ENCODE measurements at places on chromosomes 1 and 21. TPM values are rescaled to one million over a fixed set of nuclear protein-coding genes. Genes with fewer than 3 reads are reported as not detected.

DNA sequence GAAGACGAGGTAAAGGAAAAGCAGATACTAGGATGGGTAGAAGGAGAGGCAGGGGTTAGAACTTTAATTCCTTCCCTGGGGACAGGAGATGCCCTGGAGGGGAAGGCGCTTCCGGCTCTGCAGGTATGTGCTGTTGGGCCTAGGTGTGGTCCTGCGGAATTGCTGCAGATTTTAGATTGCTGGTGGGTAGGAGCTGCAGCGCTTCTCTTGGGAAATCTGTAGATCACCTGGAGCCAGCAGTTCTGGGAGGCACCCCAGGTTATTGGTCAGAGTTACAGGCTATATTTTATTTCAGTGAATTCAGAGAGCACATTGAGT, 1.1 kb downstream of the MGST3 start:
- DNase-seq = no peak

DNA sequence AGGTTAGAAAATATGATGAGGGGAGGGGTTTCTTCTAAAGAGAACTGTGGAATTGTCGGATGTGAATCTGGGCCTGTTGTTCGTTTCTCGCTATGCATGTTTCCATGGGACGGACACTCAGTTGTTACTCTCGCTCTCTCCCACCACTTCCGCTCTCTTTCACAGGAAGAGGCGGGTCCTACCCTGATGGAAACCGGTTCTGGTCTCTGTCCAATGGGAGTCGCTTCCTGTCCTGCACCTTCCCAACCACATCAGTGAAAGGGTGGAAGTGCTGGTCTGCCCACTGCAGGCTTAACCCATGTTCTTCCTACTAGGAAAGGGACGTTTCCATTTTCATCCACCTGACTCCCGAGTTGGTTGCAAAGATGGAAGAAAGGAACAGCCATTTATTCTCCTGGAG, 119.4 kb downstream of the KCNJ15 start:
- peak; percentile 29 for DNase-seq

GRCh38 chr1:172818841-172819527, 160.1 kb downstream of the FASLG start:
- DNase-seq = peak; percentile 68

The LY9 gene
- total RNA-seq = 19.6 TPM

The PEAR1 gene
- not detected for total RNA-seq

DNA sequence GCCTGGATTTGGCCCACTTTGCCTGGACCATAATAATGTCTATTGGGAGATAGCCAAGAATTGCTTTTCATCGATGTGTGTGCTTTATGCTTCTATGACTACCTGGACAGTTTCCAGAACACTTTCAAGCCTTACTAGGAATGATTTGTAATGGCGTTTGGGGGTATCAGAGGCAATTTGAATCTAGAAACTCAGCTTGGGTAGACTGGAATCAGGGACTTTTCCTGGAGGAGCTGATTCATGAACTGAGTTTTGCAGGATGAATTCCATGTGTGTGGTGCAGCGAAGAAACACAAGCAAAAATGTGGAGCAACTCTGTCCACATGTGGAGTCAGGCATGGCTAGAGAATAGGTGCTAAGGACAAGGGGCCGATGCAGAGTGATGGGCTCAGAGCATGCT, 11.9 kb upstream of the TMEM61 start:
- DNase-seq = no peak

- peak; percentile 85 for DNase-seq
Observed at GRCh38 chr1:46285730-46286477, 17.5 kb downstream of the LRRC41 start.

GRCh38 chr1:105891308-105891707, 1165.2 kb upstream of the PRMT6 start:
- DNase-seq = no peak

GRCh38 chr1:201506092-201506491, 831 bp downstream of the CSRP1 start:
- no peak for DNase-seq

DNA sequence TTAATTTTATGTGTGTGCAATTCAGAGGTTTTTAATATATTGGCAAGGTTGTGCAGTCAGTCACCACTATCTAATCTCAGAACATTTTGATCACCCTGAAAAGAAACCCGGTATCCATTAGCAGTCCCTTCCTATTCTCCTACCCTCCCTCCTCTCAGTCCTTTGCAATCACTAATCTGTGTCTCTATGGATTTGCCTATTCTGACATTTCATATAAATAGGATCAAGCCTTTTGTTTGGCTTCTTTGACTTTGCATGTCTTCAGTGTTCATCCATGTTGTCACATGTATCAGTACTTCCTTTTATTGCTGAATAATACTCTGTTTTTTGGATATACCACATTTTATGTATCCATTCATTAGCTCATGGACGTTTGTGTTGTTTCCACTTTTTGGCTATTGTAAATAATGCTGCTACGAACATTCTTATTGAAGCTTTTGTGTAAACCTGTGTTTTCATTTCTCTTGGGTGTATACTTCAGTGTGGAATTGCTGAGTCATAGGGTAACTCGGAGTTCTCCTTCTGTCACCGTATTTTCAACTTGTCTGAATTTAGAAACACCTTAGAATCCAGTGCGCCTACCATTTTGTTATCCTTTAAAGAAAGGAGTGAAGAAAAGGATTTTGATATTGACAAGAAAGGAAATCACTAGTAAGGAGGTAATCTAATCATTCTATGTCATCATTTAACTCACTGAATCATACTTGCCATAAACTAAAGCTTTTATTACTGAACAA, 3.4 kb downstream of the CEP85 start:
- no peak for DNase-seq

- DNase-seq = no peak
Observed at GRCh38 chr1:195709821-195710220, 898.4 kb downstream of the KCNT2 start.

The GBP1 gene
- 52.8 TPM for total RNA-seq

DNA sequence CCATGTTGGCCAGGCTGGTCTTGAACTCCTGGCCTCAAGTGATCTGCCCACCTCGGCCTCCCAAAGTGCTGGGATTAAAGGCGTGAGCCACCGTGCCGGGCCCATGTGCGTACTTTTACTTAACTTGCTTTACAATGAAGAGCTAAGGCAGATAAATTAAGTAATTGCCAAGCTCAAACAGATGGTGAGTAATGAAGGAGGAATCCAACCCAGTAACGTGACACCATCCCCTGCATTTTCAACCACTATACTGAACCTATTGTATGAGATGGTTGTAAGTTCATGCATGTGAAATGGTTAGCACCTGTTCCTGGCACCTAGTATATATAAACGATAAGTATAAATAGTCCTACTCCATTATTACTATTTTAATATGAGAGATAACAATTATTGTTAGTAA, 588.0 kb upstream of the BEND5 start:
- no peak for DNase-seq

The TRAPPC3 gene
- total RNA-seq = 35.9 TPM

The TBX15 gene
- total RNA-seq = not detected

GRCh38 chr21:19048098-19048672, 644.6 kb upstream of the TMPRSS15 start:
- DNase-seq = no peak

DNA sequence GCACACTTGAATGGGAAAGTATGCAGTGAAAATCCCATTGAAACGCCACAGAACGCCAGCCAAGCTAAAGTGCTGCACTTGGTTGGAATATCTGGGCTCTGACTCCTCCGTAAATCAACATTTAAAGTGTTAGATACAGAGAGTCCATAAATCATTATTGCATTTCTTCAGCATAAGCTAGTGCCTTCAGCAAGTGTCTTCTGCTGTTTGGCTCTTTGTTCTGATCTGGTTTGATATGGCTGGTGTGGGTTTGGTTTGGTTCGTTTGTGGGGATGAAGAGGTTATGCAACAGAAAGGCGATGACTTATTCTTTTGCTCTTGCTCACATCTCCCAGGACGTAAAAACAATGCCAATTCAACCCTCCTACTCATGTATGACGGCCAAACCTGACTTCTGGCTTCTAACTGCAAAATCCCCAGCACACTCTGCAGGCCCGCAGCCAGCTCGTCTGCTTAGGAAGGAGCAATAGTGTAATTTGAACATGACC, 121.8 kb upstream of the ERG start:
- DNase-seq = no peak

- no peak for DNase-seq
Observed at GRCh38 chr21:25688275-25689155, 46.2 kb downstream of the ATP5PF start.

The RPE65 gene
- total RNA-seq = not detected

DNA sequence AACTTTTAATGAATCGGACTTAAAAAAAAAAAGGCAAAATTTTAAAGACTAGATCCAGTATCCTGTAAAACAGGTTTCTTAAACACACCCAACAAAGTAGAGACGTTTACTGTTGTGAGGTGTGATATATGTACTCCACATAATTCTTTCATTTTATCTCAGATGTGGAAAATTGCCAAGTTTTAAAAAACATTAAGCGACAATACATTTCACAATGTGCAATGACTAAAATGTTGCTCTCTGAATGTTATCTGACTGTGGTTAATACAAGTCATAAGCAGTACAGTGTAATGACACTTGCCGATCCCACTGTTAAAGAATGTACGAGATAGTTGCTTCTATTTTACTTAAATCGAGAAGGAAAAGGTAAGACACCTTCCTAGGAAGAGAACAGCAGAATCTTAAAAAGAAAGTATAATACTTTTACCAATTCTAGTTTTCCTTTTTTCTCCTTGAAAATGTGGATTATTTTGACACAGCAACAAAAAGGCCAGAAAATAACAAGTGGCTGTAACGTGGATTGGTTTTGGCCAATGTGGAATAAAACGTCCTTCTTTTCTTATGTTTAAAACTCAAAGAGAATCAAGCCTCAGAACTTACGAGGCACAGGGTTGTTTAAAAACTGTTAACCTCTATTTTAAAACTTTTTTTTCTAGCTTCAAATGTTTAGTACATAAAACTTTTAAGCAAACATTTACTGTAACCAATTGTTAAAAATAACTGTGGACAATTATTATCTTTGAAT, 51.4 kb downstream of the TP53BP2 start:
- DNase-seq = no peak

DNA sequence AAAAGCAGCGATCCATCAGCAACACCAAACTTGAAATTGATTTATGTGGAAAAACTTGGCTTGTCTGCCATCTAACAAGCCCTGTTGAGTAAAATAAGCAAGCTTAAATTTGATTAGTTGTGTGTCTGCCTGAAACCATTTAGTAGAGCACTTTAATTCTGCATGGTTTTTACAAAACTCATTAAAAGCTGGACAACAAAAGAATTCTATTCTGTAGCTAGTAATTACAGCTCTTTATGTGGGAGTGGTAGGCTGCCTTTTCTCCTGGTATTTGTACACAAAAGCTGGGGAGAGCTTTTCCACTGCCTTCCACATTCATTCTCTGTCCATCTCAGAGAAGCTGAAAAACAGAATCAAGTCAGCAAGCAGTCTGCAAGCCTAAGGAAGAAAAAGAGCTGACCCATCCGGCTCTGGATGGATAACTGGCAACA, 1.7 kb downstream of the ETS2 start:
- no peak for DNase-seq

The STUM gene
- not detected for total RNA-seq

GRCh38 chr21:45502006-45502345, 40.3 kb downstream of the SLC19A1 start:
- no peak for DNase-seq

The CYP4X1 gene
- not detected for total RNA-seq

GRCh38 chr1:9362488-9362887, 69.8 kb downstream of the SPSB1 start:
- no peak for DNase-seq

DNA sequence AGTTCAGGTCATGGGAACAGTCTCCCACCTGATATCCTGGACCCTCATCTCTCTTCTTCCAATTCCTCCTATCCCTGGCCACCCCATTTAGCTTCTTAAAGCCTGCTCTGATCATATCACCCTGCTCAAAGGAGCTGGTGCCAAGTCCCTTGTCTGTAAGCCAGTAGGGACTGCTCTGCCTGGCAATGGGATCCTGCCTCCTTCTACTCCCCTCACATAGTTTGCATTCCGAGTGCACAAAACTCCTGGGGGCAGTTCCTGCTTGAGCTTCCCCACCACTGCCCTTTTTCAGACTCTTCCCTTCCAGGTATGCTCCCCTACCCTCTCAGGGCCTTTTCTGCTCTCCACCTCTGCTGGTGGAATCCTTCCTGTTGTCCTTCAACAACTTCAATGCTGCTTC, 48.1 kb downstream of the NGF start:
- DNase-seq = no peak

GRCh38 chr1:240888039-240888786, 276.3 kb upstream of the GREM2 start:
- peak; percentile 52 for DNase-seq

The NECTIN4 gene
- total RNA-seq = not detected

GRCh38 chr1:29641921-29642320, 405.6 kb downstream of the PTPRU start:
- DNase-seq = no peak

The KRTAP21-2 gene
- not detected for total RNA-seq

- DNase-seq = peak; percentile 28
Observed at GRCh38 chr21:46666941-46667740, 31.7 kb downstream of the PRMT2 start.

The PRAMEF4 gene
- total RNA-seq = not detected

DNA sequence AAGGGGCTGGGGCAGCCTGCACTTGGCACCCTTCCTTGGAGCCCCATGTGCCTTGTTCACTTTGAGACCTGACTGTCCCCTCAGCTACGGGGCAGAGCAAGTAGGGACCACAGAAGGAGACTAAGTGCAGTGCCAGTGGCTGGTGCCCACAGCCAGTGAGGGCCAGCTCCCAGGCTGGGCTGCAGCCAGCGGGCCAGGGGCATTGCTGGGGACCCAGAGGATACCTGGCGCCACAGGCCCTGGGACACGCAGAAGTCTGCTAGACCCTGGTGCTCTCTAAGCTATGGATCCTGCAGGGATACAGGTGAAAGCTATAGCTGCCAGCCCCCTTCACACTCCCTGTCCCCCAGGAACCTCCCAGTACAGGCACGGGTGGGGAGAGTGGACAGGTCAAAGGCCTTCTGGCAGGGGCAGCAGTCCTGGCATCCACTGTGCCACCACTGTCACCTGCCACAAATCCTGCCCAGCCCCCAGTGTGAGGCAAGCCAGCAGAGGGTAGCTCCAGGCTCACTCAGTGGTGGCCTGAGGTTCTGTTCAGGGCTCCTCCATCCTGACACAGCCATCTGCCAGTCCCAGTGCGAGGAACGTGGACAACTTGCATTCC, 1.3 kb downstream of the CLCNKA start:
- no peak for DNase-seq

The ZMYND12 gene
- total RNA-seq = 0.74 TPM

- no peak for DNase-seq
Observed at GRCh38 chr1:199629624-199630023, 397.9 kb upstream of the NR5A2 start.

- DNase-seq = no peak
Observed at GRCh38 chr1:219533280-219533679, 79.6 kb downstream of the ZC3H11B start.

- DNase-seq = no peak
Observed at GRCh38 chr1:248094884-248095283, at the start of gene OR2L13. Gene OR2L13, plus strand, starts transcription at chr1:248095184. Its CDS starts 4,192 bp downstream, at chr1:248099376.

The CSMD2 gene
- total RNA-seq = not detected

GRCh38 chr1:43622901-43623780, 26.8 kb upstream of the KDM4A start:
- no peak for DNase-seq

GRCh38 chr1:189637041-189637440, 840.6 kb downstream of the BRINP3 start:
- DNase-seq = no peak
